ENCODE measurements at places on chromosomes 6 and 20.
A peak's percentile ranks its signal among the peaks of the same experiment; 100 is the strongest.

GRCh38 chr20:31570735-31571617 lies 34.1 kb upstream of the ID1 start:
- no peak for DNase-seq

- DNase-seq, result no peak
Observed at GRCh38 chr6:163469459-163469985, 55.0 kb downstream of the QKI start.

DNA sequence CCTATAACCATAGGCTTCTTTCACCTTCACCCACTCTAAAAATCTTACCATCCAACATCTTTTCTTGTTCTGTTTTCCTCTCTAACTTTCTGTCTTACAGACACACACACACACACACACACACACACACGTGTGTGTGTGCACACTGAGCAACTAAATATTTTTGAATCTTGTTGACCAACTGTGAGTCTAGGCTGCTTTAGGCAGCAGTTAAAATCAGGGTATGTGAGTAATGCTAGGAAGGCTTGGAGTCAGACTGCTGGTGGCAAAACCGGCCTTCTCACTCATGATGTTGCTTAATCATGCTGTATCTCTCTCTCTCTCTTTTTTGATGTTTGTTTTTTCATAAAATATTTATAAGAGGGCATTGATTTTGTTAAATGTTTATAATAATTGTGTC lies 103.1 kb upstream of the TBX18 start:
- DNase-seq, result no peak

GRCh38 chr20:4998160-4998651 lies 3.1 kb downstream of the SLC23A2 start:
- no peak for DNase-seq

DNA sequence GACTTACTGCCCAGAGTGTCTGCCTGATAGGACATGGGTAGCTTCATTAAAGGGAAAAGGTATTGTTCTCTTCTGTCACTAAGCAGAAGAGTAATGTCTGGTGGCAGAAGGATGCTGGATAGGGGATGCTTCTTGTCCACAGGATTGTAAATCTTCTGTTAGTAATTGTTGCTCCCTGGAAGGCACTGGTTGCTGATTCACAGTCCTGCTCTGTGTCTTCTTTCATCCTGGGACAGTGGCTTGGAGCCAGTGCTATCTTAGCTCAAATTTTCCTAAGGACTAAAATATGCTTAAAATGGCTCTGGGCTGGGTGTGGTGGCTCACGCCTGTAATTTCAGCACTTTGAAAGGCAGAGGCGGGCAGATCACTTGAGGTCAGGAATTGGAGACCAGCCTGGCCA lies 48.0 kb downstream of the SYTL3 start:
- no peak for DNase-seq

GRCh38 chr6:141029908-141030307 lies 1102.8 kb upstream of the GJE1 start:
- DNase-seq, result no peak

- DNase-seq, result no peak
Observed at GRCh38 chr6:121619987-121620740, 184.7 kb downstream of the GJA1 start.

DNA sequence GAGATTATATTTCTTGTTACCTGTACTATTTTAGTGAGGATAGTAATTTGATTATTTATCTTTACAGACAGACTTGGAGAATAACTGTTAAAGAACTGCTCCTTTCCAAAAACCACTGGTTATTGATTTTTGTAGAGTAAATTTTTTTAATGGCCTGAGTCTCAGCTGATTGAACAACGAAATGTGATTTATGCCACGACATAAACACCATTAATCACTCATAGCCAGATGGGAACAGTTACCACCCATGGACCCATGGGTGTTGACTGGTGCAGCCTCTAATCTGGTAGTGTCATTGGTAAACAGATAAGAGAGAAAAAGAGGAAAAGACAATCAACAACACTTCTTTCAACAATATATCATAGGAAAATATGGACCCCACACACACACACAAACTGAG lies 101.4 kb upstream of the BEND6 start:
- DNase-seq, result no peak

- DNase-seq, result no peak
Observed at GRCh38 chr20:24730750-24731149, 218.3 kb upstream of the CST7 start.

DNA sequence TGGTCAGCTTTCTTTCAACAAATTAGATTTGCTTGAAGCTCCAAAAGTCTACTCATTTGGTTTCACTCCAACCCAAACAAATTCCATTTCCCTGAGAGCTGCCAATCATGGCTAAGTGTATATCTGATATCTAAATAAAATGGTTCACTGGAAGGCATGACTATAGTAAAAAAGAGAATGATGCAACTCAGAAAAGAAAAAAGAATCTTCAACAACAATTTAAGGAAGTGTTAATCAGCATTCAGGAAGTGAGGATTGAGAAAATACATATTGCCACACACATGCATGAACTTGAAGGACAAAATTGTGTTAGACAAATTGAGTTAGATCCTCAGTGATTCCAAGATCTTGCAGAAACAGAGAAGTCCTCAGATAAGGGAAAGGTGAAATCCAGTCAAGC lies 972.9 kb upstream of the FLRT3 start:
- DNase-seq, result no peak

DNA sequence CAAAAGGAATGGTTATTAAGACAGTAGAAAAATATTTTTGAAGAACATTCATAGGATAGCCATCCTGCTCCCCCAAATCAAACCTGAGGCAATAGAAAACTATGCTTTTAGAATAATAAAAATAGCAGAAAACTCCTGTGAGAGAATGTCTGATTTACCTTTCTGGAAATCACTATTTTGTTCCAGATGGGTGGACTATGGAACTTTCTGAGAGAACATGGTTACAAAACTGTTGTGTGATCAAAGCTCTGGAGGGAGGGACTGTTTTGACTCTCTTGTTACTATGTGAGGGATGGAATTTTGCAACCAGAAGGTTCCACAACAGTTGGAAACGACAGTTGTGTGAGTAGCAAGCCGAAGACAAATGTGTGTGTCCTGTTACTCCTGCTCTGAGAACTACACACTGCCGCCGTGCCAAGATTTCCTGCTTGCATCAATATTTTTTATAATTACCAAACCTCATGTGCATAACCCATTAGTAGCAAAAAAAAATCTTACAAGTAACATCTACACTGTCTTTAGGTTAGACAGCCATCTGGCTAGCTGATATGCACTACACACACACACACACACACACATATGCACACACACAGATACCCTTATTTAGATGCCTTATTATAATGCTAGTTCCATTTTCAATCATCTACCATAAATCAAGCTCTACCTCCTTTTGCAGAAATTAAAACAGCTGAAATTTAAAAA lies 11.0 kb upstream of the HIVEP1 start:
- no peak for DNase-seq

- DNase-seq, result no peak
Observed at GRCh38 chr20:63659370-63659769, 1.3 kb downstream of the RTEL1 start.

- DNase-seq, result no peak
Observed at GRCh38 chr6:135331002-135331401, 149.9 kb downstream of the MYB start.

DNA sequence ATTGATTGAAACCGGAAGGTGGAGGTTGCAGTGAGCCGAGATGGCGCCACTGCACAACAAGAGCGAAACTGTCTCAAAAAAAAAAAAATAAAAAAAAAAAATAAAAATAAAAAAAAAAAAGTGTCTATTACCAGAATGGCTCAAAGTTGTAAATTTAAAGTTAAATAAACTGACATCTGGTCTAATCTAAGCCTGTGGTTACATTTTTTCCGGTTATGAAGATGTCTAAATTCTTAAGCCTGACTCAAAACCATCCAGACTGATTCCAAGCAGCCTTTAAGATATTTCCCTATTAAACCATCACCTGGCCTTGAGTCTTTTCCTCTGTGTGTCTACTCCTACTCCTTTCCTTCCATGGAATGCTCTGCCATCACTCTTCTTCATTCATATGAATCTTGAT lies 371.7 kb upstream of the RUNX2 start:
- DNase-seq, result no peak

DNA sequence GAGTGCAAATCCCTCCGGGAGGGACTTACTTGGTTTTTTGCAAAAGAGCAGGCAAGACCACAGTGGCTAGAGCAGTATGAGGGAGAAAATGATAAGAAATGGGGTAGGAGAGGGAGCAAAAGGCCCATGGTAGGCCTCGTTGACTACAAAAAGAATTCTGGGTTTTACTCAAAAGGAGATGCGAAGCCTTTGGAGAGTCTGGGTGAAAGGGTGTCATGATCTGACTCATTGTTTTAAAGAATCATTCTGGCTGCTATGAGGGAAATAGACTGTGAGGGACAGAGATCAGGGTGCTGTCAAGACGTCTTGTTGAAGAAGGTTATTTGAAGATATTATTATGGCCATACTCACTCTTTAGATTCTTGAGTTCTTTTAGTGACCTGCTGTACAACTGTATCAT lies 13.0 kb downstream of the TBC1D32 start:
- DNase-seq, result no peak

- peak; percentile 82 for DNase-seq
Observed at GRCh38 chr6:41602864-41603608, 35.2 kb upstream of the MDFI start.

DNA sequence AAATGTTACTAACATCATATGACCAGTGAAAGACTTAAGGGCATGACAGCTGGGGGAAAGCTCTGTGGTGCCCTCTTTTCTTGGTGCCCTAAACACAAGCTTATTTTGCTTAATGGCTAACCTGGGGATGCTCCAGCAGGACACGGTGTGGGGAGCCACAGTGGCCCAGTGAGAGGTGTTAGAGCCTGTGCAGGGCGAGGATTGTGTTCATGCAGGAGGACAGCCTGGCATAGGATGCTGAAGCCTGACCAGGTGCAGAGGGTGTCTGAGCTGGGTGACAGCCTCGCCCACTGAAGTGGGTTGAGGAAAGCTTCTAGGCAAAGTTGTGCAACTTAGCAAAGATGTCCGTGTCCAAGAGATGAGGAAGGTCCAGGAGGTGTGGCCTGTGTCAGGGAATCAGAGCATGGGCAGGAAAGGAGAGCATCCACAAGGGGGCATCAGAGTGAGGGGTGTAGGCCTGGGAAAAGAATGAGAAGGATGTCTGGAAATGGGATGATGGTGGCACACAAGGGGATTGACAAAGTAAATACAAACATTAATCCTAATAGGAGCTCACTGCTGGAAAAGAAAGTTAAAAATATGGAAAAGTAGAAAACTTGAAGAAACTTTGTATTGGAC lies 33.9 kb downstream of the SLC17A4 start:
- no peak for DNase-seq

- DNase-seq, result no peak
Observed at GRCh38 chr6:6741264-6741663, 152.7 kb downstream of the LY86 start.

DNA sequence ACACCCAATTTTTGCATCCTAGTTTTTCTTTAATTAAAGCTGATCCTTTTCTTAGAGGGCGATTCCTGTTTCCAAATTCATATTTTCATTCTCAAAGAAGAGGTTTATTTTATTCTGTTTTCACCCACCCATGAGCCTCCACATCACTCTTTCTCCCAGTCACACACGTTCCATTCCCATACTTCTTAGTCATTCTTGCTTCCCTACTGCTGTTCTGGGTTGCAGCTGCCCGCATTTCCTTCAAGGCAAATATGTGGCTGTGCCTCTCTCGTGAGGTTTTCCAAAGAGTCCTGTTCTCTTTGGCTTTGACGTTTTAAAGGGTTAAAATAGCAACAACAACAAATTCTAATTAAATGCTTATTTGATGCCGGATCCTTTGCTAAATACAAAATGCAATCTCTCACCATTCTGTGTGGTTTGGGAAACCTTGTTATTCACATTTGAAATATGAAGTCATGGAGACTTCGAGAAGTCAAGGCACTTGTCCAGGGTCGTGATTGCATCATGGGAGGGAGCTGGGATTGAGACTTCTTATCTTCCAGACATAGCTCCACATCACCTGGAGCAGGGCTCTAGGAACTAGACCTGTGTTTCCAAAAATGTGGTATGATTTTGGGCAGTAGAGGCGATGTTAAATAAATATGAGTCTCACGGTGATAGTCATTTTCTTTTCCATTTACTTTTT lies 126.6 kb downstream of the DOK5 start:
- DNase-seq, result no peak

DNA sequence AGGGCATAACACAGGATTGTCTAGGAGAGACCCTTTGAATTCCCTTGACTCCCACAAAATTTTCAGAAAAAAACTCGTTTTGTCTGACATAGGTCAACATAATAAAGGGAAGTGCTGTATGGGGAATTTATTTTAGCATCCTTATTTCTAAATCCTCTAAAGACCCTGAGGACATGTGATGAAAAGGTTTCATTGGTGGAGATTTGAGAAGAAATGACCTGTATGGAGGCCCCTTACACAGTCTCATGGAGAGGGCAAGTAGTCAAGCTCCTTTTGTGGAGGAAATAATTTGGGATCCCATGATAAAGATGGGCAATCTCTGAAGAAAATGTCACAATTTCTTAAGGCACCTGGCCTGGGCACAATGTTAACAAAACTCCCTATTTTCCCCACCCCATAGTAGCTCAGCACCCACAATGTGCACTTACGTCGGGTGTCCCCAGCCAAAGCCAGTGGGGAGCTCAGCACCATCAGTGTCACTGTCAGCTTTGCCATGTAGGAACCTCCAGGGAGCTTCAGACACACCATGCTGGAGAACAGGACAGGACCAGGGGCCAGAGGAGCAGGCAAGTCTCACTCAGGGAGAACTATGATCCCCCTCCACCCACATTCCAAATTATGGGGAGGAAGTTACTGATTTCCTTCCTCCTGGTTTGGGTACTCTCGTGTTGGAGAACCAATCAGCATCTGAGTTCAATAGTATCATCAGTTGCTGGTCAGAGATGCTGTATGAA lies at the start of gene HLA-DRB5:
TSS of gene HLA-DRB5 (minus strand) at position 591 of the 734 bp plus-strand sequence. CDS start at position 528, 63 bp downstream.
- DNase-seq, result no peak

DNA sequence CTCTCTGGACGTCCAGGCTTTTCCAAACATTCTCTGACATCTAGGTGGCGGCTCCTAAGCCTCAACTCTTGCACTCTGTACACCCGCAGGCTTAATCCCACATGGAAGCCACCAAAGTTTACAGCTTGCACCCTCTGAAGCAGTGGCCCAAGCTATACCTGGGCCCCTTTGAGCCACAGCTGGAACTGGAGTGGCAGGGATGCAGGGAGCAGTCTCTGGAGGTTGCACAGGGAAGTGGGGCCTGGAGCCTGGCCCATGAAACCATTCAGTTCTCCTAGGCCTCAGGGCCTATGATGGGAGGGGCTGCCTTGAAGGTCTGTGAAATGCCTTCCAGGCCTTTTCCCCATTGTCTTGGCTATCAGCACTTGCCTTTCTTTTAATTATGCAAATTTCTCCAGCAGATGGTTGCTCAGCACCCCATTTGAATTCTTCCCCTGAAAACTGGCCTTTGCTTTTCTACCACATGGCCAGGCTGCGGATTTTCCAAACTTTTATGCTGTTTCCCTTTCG lies 64.9 kb downstream of the IRF4 start:
- DNase-seq, result no peak

- DNase-seq, result no peak
Observed at GRCh38 chr6:21265730-21266044, 327.9 kb upstream of the SOX4 start.

- DNase-seq, result no peak
Observed at GRCh38 chr6:3849681-3850450, 693 bp downstream of the FAM50B start.

GRCh38 chr6:40912158-40912946 lies 126.7 kb downstream of the UNC5CL start:
- DNase-seq, result peak; percentile 89

All from NCI-H345 (cell line).